ENCODE measurements at places on chromosomes 11 and 22.
A peak's percentile ranks its signal among the peaks of the same experiment; 100 is the strongest.

- DNase-seq = no peak
Measured at GRCh38 chr11:1073261-1073724, 1.4 kb upstream of the MUC2 start.

DNA sequence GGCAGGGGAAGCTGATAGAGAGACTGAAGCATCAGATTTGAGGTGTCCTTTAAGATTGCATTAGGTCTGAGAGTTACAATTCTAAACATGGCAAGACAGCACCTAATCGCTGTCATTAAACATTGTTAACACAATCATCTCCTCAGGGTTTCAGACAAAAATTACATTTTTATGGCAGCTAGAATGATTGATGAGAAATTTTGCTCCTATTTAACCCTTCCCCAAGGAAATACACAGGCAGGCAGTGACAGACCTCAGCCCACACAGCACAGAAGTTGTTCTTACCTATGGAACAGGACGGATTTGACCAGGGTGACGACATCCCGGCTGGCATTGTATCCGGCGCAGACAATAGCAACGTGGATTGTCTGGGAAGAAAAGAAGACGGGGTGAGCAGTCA lies 294.3 kb downstream of the LARGE1 start:
- no peak for DNase-seq

GRCh38 chr11:69572233-69572860 lies 68.6 kb upstream of the CCND1 start:
- no peak for DNase-seq

- DNase-seq = peak; percentile 57
Measured at GRCh38 chr11:25065746-25066145, 568.9 kb downstream of the LUZP2 start.

- no peak for DNase-seq
Measured at GRCh38 chr11:64959498-64959897, 12.4 kb downstream of the MAJIN start.

DNA sequence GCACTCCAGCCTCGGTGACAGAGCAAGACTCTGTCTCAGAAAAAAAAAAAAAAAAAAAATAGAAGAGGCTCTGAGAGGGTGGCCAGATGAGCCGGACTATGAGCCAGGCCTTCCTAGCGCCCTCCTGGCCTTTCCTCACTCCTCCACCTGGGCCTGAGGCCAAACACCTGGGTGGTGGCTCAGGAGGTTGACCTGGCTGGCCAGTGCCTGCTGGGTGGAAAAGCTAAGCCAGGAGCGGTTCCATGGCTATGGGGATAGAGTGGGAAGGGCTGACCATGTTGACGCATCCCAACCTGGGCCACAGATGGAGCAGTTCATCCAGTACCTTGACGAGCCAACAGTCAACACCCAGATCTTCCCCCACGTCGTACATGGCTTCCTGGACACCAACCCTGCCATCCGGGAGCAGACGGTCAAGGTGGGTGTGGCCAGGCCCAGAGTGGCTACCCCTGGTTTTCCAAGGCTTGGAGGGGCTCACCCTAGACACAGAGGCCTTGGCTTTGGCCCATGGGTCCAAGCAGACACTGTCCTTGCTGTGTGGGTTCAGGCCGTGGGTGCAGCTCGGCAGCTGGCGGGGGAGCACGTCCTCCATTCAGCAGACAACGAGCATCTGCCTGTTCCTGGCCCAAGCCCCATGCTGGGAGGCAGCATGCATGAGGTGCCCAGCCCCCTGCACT lies 7.6 kb downstream of the SCYL1 start:
- no peak for DNase-seq

DNA sequence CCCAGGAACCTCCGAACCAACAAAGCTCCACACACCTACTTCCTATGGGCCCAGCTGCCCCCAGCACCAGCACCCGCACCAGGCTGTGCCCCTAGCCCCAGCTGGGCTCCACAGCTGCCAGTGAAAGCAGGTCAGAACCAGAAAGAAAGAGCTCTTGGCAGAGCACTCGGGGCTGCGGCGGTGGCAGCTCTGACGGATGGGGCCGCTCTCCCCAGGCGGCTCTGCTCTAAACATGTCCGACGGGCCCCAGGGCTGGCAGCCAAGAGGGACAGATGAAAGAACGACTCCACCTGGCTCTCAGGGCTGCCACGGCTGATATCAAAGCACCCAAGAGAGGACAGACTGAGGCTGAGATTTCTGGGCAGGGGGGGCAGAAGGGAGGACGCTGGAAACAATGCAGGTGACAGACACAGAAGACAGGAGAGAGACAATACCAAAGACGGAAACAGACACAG lies 25.7 kb downstream of the LRFN4 start:
- DNase-seq = no peak

- DNase-seq = no peak
Measured at GRCh38 chr11:123362941-123363340, 67.1 kb upstream of the GRAMD1B start.
